Progenitor cell of endocrine pancreas (in vitro differentiated cells): ENCODE measurements at places on chromosomes 5 and 9.

GRCh38 chr9:93677641-93678136 is 101.3 kb downstream of the PHF2 start:
- peaks cover 6% of the 10 kb centered on the region for H3K4me1 ChIP-seq
- H3K27me3 ChIP-seq, result peaks cover 3% of the 10 kb centered on the region
- peak overlapping the region; percentile 59 for H3K27ac ChIP-seq
- peaks cover 6% of the 10 kb centered on the region for H3K36me3 ChIP-seq
- no peak overlapping the region for H3K4me3 ChIP-seq
- DNase-seq, result peak; percentile 8

DNA sequence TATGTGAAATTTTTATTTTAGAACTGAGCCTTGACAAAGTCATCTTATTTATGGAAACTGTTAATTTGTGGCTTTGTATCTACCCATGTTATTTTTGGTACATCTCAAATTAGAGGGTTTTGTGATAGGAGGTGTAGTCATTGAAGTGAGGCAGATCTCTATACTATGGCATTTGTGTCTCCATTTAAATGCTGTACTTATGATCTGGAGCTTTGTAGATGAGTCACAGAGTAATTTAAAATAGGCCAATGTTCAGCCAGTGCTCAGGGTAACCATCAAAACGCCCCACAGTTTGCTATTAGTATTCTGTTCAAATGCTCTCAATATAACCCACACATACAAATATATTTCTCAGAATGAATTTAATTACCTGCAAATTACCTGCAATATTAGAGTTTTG is 351.5 kb upstream of the KLF9 start:
- no peak overlapping the region for H3K27ac ChIP-seq
- H3K36me3 ChIP-seq, result no peaks in the 10 kb centered on the region
- H3K27me3 ChIP-seq, result no peaks in the 10 kb centered on the region
- no peak for DNase-seq

GRCh38 chr9:71326360-71326759 is 204.9 kb upstream of the TRPM3 start:
- H3K27ac ChIP-seq, result no peak overlapping the region
- no peak for DNase-seq
- no peak overlapping the region for H3K4me3 ChIP-seq
- H3K36me3 ChIP-seq, result no peaks in the 10 kb centered on the region

GRCh38 chr5:133909603-133910002 is 58.8 kb downstream of the C5orf15 start:
- H3K4me1 ChIP-seq, result peaks cover 11% of the 10 kb centered on the region
- no peak overlapping the region for H3K4me3 ChIP-seq
- no peaks in the 10 kb centered on the region for H3K27me3 ChIP-seq
- no peak overlapping the region for H3K27ac ChIP-seq

DNA sequence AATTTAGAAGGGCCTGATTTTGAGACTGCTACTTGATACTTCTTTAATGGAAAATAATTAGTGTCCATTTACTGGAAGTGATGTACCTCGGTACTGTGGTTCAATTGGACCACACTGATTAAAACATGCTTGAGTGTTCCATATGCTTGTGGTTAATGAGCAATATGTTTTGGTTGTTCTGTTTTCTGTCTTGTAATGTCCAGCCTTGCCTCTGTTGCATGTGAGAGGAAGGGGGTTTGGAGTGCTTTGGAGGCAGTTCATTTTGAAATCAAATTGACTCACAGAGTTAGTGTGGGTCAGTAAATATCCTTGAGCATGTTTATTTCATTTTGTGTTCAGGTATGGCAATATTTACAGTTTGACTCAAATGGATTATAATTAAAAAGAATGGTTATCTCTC is 334.4 kb downstream of the ARHGEF28 start:
- peaks cover 4% of the 10 kb centered on the region for H3K27me3 ChIP-seq
- DNase-seq, result no peak
- no peaks in the 10 kb centered on the region for H3K36me3 ChIP-seq
- H3K4me3 ChIP-seq, result no peak overlapping the region

DNA sequence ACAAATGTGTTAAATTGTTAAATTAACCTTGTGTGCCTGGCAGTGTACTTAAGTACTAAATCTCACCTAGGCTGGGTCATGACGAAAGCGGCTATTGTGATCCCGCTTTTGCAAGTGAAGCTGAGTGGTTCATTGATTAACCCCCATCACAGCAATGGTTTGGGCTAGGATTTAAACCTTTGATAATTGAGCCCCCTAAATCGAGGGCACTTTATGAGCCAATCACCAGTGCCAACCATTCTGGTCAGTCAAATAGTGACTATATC is 22.8 kb downstream of the HNRNPK start:
- peaks cover 1% of the 10 kb centered on the region for H3K36me3 ChIP-seq
- peak overlapping the region; percentile 96 for H3K27ac ChIP-seq
- peak overlapping the region; percentile 89 for H3K4me3 ChIP-seq
- H3K27me3 ChIP-seq, result no peaks in the 10 kb centered on the region

GRCh38 chr9:123115146-123115913 is 81.9 kb downstream of the GPR21 start:
- H3K36me3 ChIP-seq, result peaks cover 10% of the 10 kb centered on the region
- H3K4me1 ChIP-seq, result peaks cover 3% of the 10 kb centered on the region
- no peaks in the 10 kb centered on the region for H3K27me3 ChIP-seq
- H3K4me3 ChIP-seq, result no peak overlapping the region

GRCh38 chr5:179124273-179124852 is 64.2 kb downstream of the ZNF354C start:
- H3K4me1 ChIP-seq, result no peaks in the 10 kb centered on the region
- no peaks in the 10 kb centered on the region for H3K27me3 ChIP-seq
- H3K27ac ChIP-seq, result no peak overlapping the region
- peaks cover 2% of the 10 kb centered on the region for H3K36me3 ChIP-seq

GRCh38 chr9:108142504-108143201 is 653.1 kb upstream of the KLF4 start:
- H3K27me3 ChIP-seq, result peaks cover 62% of the 10 kb centered on the region
- H3K4me1 ChIP-seq, result peaks cover 5% of the 10 kb centered on the region
- no peak overlapping the region for H3K4me3 ChIP-seq
- H3K36me3 ChIP-seq, result no peaks in the 10 kb centered on the region

DNA sequence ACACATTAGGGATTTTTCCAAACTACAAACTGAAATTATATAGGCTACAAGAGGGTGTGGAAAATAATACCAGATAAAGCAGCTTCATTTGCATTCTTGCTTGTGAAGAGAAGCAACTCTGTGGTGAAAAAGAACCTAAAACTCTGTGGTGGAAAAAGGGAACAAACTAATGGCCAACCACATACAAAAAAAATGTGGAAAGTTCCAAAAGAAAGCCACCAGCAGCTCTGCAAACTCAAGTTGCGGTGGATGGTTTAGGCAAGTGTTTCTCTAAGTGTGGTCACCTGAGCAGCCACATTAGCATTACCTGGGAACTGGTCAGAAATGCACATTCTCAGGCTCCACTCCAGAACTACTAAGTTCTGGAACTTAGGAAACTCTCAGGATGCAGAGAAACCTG is 586.4 kb downstream of the ACTL7B start:
- peaks cover 43% of the 10 kb centered on the region for H3K4me1 ChIP-seq
- no peak for DNase-seq
- peaks cover 65% of the 10 kb centered on the region for H3K27me3 ChIP-seq
- H3K27ac ChIP-seq, result no peak overlapping the region
- H3K36me3 ChIP-seq, result no peaks in the 10 kb centered on the region

DNA sequence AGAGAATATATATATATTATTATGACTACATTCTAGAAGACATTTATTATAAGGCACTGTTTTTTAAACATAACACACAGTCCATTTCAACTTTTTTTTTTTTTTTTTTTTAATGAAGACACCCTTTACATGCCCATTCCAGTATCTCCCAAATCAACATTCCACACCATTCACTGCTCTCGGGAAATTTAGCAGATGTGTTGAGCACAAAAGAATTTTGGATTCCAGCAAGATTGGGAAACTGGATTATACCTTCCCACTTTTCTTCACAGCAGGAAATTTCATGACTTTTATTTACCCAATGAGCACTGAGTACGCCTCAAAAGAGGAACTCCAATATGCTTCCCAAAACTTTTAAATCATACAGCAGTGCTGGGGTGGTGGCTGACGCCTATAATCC is 333.6 kb upstream of the DAB2 start:
- no peak for DNase-seq
- H3K27me3 ChIP-seq, result no peaks in the 10 kb centered on the region
- no peak overlapping the region for H3K4me3 ChIP-seq
- peaks cover 3% of the 10 kb centered on the region for H3K4me1 ChIP-seq
- no peak overlapping the region for H3K27ac ChIP-seq
- H3K36me3 ChIP-seq, result no peaks in the 10 kb centered on the region

GRCh38 chr5:54760182-54760935 is 225.0 kb downstream of the ESM1 start:
- no peak overlapping the region for H3K27ac ChIP-seq
- no peaks in the 10 kb centered on the region for H3K4me1 ChIP-seq
- peaks cover 7% of the 10 kb centered on the region for H3K27me3 ChIP-seq
- no peaks in the 10 kb centered on the region for H3K36me3 ChIP-seq
- DNase-seq, result no peak

- H3K27me3 ChIP-seq, result no peaks in the 10 kb centered on the region
- no peak for DNase-seq
- peaks cover 8% of the 10 kb centered on the region for H3K4me1 ChIP-seq
- no peaks in the 10 kb centered on the region for H3K36me3 ChIP-seq
- H3K4me3 ChIP-seq, result no peak overlapping the region
- no peak overlapping the region for H3K27ac ChIP-seq
These were observed 149.5 kb downstream of the ROR2 start for GRCh38 chr9:91800473-91801030.

DNA sequence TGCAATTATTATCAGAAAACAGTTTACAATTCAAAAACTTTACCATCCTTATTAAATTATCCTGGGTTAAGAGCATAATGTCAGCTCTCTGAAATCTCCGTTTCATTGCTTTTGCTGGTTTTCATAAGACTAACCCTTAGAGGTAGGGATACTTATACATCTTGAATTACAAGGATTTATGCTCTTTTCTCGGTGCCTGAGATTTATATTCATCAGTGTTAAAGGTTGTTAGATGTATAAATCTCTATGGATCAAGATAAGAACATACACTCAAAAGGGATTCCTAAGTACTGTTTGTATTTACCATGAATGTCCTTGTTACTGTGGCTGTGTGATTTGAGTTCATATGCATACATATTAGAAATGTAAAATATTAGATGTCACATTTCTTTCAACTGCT is 684.7 kb downstream of the EFNA5 start:
- H3K27ac ChIP-seq, result no peak overlapping the region
- H3K36me3 ChIP-seq, result no peaks in the 10 kb centered on the region
- H3K4me3 ChIP-seq, result no peak overlapping the region
- peaks cover 13% of the 10 kb centered on the region for H3K4me1 ChIP-seq
- H3K27me3 ChIP-seq, result peaks cover 17% of the 10 kb centered on the region

GRCh38 chr5:176822041-176822792 is 11.9 kb downstream of the UNC5A start:
- peaks cover 10% of the 10 kb centered on the region for H3K4me1 ChIP-seq
- H3K27me3 ChIP-seq, result peaks cover 50% of the 10 kb centered on the region
- H3K4me3 ChIP-seq, result no peak overlapping the region
- DNase-seq, result no peak
- no peaks in the 10 kb centered on the region for H3K36me3 ChIP-seq

- no peak for DNase-seq
- no peak overlapping the region for H3K4me3 ChIP-seq
- H3K36me3 ChIP-seq, result no peaks in the 10 kb centered on the region
- H3K27me3 ChIP-seq, result no peaks in the 10 kb centered on the region
- no peaks in the 10 kb centered on the region for H3K4me1 ChIP-seq
- H3K27ac ChIP-seq, result no peak overlapping the region
These were observed 21.7 kb upstream of the TENT2 start for GRCh38 chr5:79590396-79590999.

DNA sequence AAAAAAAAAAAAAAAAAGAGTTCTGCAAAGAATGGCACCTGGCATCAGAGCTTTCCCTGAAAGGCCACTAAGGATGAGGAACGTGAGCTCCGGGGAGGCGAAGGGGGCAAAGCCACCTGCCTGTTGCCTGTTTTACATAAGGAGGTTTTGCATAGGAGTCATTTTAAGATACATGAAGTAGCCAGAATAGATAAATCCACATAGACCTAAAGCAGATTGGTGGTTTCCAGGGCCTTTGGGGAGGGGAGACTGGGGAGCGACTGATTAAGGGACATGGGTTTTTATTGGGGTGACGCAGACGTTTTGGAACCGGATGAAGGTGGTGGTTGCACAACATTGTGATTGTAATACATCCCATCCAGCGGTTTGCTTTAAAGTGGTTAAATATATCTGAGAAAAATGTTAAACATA is 7.1 kb downstream of the NEK6 start:
- H3K4me1 ChIP-seq, result peaks cover 20% of the 10 kb centered on the region
- H3K27ac ChIP-seq, result no peak overlapping the region

DNA sequence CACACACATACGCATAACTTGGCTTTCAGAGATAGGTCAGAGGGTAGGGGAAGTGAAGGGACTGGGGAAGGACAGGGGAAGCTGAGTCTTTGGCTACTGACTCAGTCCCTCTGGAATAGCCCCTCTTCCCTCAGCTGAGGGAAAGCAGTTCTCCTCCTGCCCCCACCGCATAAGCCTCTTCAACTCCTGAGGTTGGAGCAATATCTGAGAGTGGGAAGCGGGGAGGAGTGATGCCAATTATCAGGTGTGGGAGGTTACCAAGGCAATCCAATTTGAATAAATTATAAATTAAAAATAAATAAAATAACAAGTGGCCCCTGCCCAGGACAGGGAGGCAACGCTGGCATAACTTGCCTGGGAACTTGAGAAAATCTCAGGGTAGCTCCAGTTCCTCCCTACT is 1.7 kb upstream of the STOML2 start:
- peaks cover 12% of the 10 kb centered on the region for H3K4me1 ChIP-seq
- H3K36me3 ChIP-seq, result peaks cover 17% of the 10 kb centered on the region
- no peak overlapping the region for H3K27ac ChIP-seq
- DNase-seq, result no peak

DNA sequence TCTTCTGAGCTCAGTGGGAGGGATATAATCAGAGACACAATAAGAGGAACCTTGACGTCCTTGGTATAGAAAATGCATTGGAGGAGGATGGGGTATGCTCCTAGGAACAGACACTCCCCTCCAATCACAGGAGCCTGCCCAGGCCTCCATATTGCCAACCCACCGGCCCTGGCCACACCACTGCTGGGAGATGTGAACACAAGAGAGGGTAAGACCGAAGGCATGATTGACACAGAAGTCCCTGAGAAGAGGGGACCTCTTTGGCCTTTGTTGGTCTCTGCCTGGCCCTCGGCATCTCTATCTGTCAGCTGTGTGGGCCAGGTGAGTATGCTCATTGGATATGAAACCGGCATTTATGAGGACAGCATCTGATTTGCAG is 62.0 kb downstream of the CRB2 start:
- peaks cover 7% of the 10 kb centered on the region for H3K4me1 ChIP-seq
- H3K36me3 ChIP-seq, result peaks cover 11% of the 10 kb centered on the region
- peaks cover 15% of the 10 kb centered on the region for H3K27me3 ChIP-seq
- no peak overlapping the region for H3K4me3 ChIP-seq
- DNase-seq, result no peak

DNA sequence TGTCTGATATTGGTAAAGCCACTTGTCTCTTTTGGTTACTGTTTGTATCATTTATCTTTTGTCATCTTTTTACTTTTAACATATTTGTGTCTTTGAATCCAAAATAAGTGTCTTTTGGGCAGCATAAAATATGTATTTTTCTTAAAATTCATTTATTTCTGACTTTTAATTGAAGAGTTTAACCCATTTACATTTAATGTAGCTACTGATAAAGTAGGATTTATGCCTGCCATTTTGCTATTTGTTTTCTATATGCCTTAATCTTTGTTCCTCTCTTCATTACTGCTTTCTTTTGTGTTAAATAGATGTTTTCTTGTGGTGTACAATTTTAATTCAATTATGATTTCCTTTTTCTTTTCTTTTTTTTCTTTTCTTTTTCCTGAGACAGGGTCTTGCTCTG is 60.9 kb downstream of the ESM1 start:
- no peak for DNase-seq
- peaks cover 1% of the 10 kb centered on the region for H3K36me3 ChIP-seq
- H3K4me3 ChIP-seq, result no peak overlapping the region
- no peaks in the 10 kb centered on the region for H3K4me1 ChIP-seq
- H3K27ac ChIP-seq, result no peak overlapping the region

- H3K4me1 ChIP-seq, result peaks cover 30% of the 10 kb centered on the region
- no peaks in the 10 kb centered on the region for H3K36me3 ChIP-seq
- peaks cover 3% of the 10 kb centered on the region for H3K27me3 ChIP-seq
- H3K4me3 ChIP-seq, result no peak overlapping the region
These were observed 189.2 kb upstream of the NR3C1 start for GRCh38 chr5:143592648-143593047.
